Stimulated activated CD8-positive, alpha-beta memory T cell treated with anti-CD3 and anti-CD28 coated beads, Interleukin-12 subunit alpha, Interleukin-12 subunit beta, amount 100 ng/mL, for 1 hour (primary cell): ENCODE measurements at places on chromosomes 4 and X.

GRCh38 chr4:32396507-32397070, 1676.4 kb downstream of the PCDH7 start:
- no peak for DNase-seq

- DNase-seq, result no peak
Measured at GRCh38 chr4:52001616-52002015, 18.5 kb downstream of the LRRC66 start.

GRCh38 chr4:158818560-158819140, 49.8 kb downstream of the FNIP2 start:
- DNase-seq, result no peak

DNA sequence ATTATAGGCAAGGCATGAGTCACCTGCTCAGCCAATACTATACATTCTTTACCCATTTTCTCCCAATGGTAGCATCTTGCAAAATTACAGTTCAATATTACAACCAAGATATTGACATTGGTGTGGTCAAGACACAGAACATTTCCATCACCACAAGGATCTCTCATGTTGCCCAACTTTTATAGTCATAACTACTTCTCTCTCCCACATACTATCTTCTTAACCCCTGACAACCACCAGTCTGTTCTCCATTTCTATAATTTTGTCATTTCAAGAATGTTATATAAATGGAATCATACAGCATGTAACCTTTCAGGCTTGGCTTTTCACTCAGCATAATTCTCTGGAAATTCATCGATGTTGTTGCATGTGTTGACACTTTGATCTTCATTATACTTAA, 144.9 kb downstream of the ENOX2 start:
- no peak for DNase-seq

GRCh38 chr4:3483471-3483921, 20.4 kb downstream of the DOK7 start:
- no peak for DNase-seq

- no peak for DNase-seq
Measured at GRCh38 chrX:31266203-31267076, 194.6 kb upstream of the FTHL17 start.

DNA sequence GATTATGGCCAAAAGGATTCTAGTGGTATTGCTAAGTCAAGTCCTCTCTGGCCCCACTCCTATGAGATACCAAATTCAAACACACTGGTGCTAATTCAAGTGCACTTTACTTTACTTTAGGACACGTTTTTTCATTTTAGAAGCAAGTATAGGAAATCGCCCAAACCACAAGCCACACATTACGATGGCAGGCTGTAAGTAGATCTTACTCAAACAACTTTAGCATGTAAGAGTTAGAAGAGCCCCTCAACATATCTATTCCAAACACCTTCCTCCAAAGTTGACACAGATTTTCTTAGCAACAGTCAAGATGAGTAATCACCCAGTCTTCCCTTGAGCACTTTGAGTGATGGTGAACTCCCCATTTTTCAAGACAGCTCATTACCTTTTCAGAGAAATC, 43.6 kb downstream of the DRD5 start:
- DNase-seq, result no peak

DNA sequence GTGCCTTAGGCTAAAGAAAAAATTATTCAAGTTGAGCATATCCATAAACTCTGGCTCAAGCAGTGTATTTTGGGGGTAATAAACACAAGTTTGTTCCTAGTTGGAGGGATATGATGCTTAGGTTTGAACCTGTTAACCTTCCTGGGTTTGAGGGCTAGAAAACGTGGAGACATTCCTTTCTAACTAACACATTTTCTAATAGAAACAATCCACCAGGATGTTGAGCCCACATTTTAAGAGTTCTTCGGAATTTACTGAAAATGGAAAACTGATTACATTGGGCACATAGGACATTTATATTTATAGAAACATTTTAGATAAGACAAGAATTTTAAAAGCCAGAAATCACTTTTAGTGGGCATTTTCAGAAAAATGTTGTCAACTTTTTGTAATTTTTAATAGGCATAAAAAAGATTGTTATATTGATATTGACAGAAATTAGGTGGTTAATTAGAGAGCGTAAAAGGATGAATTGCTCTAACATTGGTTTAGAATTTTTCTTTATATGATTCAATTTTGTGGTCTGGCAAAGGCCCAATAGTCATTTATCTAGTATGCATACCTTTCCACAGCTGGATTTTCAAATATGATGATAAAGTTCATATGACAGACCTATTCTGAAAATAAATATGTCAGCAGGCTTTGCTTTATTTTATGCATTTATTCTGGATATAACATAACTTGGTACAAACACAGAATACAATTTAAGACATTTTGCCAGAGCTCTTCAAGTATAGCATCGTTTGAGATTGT, 49.2 kb downstream of the CEP44 start:
- no peak for DNase-seq
